ENCODE measurements at places on chromosomes 13 and 19.

- no peak for DNase-seq
These were observed 46.6 kb downstream of the FGF14 start for GRCh38 chr13:102355251-102355650.

- no peak for DNase-seq
These were observed 108.6 kb downstream of the AKAP11 start for GRCh38 chr13:42380420-42381164.

GRCh38 chr19:12681074-12681987, at the start of gene DHPS:
DHPS (minus strand) TSS chr19:12681880; CDS start chr19:12681766, 114 bp downstream.
- DNase-seq: peak; percentile 89

DNA sequence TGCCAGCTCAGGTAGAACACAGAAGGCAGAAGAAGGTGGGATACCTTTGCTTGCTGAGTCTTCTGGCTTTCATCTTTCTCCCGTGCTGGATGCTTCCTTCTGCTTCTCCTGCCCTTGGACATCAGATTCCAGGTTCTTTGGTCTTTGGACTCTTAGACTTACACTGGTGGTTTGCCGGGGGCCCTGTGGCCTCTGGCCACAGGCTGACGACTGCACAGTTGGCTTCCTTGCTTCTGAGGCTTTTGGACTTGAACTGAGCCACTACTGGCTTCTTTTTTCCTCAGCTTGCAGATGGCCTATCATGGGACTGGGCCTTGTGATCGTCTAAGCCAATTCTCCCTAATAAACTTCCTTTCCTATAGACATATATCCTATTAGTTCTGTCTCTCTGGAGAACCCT, 19.8 kb upstream of the ZNF331 start:
- no peak for DNase-seq

GRCh38 chr19:6048793-6049405, 61.4 kb downstream of the RFX2 start:
- DNase-seq: peak; percentile 59
